Fibroblast of skin of back (primary cell): ENCODE measurements at places on chromosomes 5 and 9.
A peak's percentile ranks its signal among the peaks of the same experiment; 100 is the strongest.

GRCh38 chr5:101969742-101970141 is 326.3 kb downstream of the SLCO4C1 start:
- DNase-seq, result no peak

- peak; percentile 31 for DNase-seq
Observed at GRCh38 chr9:116550696-116551436, 136.2 kb upstream of the TRIM32 start.

GRCh38 chr5:88140396-88140855 is 128.2 kb downstream of the TMEM161B start:
- DNase-seq, result no peak

DNA sequence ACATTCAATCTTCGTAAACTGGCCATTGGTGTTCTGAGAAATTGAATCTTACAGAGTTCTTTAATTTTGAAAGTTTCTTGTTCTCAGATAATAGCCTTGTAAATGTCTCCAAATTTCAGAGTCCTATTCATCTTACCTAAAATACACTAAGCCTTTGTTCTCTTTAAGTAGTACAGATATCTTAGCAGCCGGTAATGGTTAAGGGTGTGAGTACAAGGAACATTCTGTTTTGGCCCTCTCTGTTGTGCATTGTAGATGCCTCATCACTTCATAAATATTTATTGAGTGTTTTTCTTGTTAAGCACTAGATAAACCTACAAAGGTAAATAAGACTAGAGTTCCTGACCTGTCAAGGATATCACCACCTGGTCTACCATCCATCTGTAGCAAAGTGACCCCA is 35.2 kb downstream of the ZCCHC7 start:
- no peak for DNase-seq

DNA sequence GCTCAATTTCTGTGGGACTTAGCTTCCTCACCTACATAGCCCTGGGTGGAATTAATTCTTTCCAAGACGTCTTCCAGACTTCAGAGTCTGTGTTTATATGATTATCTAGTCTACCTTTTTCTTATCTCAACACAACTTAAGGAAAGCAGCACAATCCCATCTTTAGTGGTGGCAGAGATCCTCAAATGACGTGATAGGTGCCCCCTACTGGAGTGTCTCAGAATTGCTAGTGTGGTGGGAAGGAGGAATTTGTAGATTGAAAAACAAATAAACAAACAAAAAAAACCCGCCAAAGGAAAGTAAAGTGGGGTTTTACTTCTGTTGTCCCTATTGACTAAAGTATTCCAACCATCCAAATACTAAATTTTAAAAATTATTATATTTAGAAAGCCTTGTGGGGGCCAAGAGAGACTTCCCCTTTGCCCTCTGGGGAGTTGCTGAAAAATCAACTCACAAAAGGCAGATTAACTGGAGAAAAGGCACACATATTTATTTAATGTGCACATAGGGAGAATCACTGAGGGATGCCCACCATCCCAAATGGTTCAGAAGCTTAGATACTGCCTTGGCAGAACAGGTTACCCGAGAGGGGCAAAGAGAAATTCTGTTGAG is 283.3 kb downstream of the TMEM167A start:
- peak; percentile 33 for DNase-seq

DNA sequence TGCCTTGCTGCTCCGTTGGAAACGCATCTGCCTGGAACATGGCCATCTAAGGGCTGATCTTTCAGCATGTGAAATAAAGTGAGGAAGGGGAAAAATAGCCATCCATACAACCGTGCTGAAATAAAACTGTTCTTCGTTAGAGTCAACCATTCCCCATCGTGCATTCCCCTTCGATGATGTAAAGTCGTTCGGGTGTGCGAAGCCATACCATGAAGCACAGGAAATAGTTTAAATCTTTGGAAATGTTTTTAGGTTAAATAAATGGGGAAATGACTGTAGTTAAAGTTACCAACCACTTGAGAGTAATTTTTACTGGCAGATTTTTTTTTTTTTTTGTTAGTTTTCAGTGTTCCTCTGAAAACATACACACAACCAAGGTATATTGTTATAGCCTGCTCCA is 302.5 kb downstream of the SH3GL2 start:
- no peak for DNase-seq

DNA sequence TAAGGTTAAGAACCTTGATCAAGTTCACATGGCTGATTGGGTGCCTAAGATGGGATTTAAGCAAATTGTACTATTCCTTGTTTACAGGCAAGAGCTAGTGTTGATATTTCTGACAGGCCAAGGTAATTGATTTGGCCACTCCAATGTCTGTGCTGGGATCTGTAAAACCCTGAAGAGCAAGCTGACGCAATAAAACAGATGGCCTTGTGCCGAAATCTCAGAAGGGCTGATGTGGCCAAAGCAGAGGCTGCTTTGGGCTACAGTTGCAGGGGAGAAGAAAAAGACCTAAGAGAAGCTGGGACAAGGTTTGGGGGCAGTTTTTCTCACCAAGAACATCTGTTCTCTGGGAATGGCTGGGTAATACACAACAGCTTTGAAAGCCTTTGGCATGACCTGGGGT is 463.2 kb upstream of the ZNF608 start:
- DNase-seq, result no peak
